ENCODE measurements at places on chromosomes 12 and 14.
A peak's percentile ranks its signal among the peaks of the same experiment; 100 is the strongest.

GRCh38 chr14:50766338-50766886 is 64.5 kb downstream of the NIN start:
- DNase-seq = no peak

GRCh38 chr12:103952497-103952896 is 13.2 kb upstream of the TDG start:
- DNase-seq = no peak

GRCh38 chr12:93183940-93184671 is 193.6 kb upstream of the NUDT4 start:
- DNase-seq = peak; percentile 31

DNA sequence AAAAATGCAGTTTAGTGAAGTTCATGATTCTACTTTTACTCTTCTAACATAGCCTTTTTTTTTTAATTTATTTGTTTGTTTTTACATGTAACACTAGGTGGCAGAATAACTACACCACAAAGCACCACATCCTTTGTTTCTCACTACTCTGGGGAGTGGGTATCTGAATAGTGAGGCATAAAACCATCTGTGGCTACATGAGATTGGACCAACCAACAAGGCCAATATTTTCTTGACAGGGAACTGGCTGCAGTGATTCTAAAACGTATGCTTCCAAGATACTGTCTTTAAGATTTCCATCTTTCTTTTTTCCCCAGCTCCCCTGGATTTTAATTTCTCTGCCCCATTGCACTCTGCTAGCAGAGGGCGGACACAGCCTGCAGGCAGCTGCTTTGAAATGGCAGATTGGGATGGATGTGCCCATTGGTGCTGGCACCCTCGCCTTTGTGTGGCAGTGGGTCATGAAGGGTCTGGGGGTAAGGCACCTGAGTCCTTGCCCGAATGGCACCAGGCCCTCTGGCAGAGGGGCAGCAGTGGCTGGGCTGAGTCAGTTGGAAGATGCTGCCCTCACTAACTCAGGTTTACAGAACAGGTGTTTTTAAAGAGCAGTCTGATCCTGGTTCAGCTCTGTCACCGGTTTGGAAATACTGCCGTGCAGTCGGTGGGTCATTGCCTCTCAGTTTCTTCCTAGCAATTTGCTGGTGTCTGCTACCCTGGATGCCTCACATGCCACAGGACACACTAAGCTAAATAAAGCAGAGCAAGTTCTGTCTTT is 429.1 kb downstream of the RAD51B start:
- peak; percentile 75 for DNase-seq

GRCh38 chr12:88691811-88692210 is 111.5 kb upstream of the KITLG start:
- DNase-seq = no peak

GRCh38 chr14:61519106-61519505 is 176.2 kb upstream of the HIF1A start:
- no peak for DNase-seq
